ENCODE measurements at places on chromosomes 4 and X. TPM values are rescaled to one million over a fixed set of nuclear protein-coding genes. Genes with fewer than 3 reads are reported as not detected.
A peak's percentile ranks its signal among the peaks of the same experiment; 100 is the strongest.

- no peaks in the 10 kb centered on the region for H3K36me3 ChIP-seq
- no peak overlapping the region for H3K27ac ChIP-seq
- no peaks in the 10 kb centered on the region for H3K4me1 ChIP-seq
- H3K27me3 ChIP-seq = no peaks in the 10 kb centered on the region
- DNase-seq = no peak
Observed at GRCh38 chr4:10866666-10867065, 182.1 kb upstream of the CLNK start.

- no peak overlapping the region for H3K27ac ChIP-seq
- no peak for DNase-seq
- no peak overlapping the region for H3K4me3 ChIP-seq
- H3K36me3 ChIP-seq = no peaks in the 10 kb centered on the region
Observed at GRCh38 chr4:110108422-110108821, 90.0 kb downstream of the ELOVL6 start.

DNA sequence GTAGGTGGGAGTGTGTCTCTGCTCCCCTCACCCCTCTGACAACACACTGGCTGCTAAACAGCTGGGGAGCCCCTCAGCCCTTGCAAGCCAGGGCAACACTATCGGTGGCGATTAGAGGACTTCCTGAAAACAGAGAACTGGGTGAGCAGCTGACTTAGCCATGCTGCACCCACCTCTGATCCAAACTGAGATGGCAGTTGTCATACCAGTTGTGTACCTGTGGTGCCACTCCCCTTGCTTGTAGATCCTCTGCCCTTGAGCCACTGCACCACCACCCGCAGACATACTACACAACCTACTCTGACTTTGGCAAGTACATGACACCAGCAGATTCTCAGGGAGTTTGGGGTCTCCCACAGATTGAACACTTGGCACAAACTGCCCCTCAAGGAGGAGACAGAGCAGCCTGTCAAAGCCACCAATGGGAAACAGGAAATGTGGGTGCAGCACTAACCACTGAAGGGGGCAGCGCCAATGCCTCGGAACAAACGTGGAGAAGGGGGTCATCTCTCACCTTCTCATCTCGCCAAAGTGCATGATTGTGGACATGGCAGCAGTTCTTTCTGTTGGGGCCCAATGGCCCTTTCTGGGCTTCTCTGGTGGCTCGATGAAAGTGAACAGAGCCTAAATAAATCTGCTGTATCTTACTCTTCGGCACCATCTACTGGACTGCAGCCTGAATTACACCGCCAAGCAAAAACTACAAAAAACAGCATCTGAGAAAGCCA, 119.8 kb downstream of the NEK1 start:
- H3K36me3 ChIP-seq = no peaks in the 10 kb centered on the region
- DNase-seq = peak; percentile 62
- no peaks in the 10 kb centered on the region for H3K4me1 ChIP-seq
- H3K27ac ChIP-seq = no peak overlapping the region
- H3K27me3 ChIP-seq = no peaks in the 10 kb centered on the region

DNA sequence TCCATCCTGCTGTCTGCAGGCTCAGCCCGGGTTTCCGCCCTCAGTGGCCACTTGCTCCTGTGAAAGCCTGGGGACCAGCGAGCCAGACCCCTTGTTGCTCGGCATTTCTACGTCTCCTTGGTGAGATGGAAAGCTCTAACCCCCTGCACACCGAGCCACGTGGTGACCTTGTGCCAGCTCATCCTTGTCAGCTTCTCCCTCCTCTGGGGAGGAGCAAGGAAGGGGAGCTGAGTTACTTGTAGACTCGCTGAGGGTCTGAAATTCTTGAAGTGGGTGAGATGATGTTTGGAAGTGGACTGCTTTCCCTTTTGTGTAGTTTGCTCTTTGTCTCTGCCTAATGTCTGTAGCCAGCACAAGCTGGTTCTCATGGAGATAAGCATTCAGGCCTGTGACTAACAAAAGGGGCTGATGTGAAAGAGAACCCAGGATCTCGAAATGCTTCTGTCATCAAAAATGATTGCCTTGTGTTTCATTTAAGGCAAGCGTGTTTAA, 29.3 kb downstream of the RGS12 start:
- H3K27me3 ChIP-seq = no peaks in the 10 kb centered on the region
- H3K4me1 ChIP-seq = no peaks in the 10 kb centered on the region
- H3K27ac ChIP-seq = no peak overlapping the region
- DNase-seq = no peak
- H3K36me3 ChIP-seq = no peaks in the 10 kb centered on the region

GRCh38 chr4:130705023-130705422, 1609.1 kb downstream of the C4orf33 start:
- H3K27ac ChIP-seq = no peak overlapping the region
- peak; percentile 7 for DNase-seq
- H3K4me3 ChIP-seq = no peak overlapping the region
- H3K27me3 ChIP-seq = no peaks in the 10 kb centered on the region
- no peaks in the 10 kb centered on the region for H3K36me3 ChIP-seq

- no peak overlapping the region for H3K27ac ChIP-seq
- DNase-seq = no peak
Observed at GRCh38 chrX:370244-370962, 16.3 kb downstream of the PPP2R3B start.

Gene SHROOM4
- total RNA-seq = not detected

Gene S100G
- total RNA-seq = not detected

All from PC-3 (cell line).